ENCODE measurements at places on chromosomes 4 and X.

DNA sequence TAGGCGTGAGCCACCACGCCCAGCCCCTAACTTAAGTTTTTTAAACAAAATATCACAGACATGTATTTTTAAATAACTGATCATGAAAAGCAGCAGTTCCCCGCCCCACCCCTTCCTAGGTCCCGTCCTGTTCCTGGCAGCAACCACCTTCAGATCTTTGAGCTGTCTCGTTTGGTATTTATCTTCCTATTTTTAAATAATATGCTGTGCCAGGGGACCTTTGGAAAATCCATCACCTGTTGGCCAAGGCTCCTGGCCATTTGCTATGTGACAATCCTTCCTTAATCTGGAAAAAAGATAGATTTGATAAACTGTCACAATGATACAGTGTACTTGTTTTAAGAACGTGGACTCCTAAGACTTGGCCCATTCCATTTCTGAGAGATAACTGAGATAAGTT is 10.7 kb downstream of the GATB start:
- no peak for DNase-seq

DNA sequence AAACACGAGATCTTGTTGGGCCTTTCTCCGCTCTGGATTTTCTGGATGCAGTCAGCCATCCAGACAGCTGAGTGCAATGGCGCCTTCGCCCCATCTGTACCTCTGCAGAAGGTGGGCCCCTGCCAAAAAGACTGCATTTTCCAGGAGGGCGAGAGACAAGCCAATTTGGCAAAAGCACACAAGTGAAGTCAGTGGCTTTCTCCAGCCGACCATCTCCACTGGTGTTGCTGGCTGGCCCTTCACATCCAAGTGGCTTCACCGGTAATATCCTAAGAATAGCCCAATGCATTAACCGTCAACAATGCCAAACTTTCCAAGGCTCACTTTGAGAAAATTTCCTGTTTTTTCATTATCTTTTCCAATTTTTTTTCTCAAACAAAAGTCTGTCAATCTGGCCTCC is 96.2 kb upstream of the MXRA5 start:
- DNase-seq: no peak

- DNase-seq: no peak
These were observed 775 bp downstream of the SHROOM4 start for GRCh38 chrX:50812995-50813842.

DNA sequence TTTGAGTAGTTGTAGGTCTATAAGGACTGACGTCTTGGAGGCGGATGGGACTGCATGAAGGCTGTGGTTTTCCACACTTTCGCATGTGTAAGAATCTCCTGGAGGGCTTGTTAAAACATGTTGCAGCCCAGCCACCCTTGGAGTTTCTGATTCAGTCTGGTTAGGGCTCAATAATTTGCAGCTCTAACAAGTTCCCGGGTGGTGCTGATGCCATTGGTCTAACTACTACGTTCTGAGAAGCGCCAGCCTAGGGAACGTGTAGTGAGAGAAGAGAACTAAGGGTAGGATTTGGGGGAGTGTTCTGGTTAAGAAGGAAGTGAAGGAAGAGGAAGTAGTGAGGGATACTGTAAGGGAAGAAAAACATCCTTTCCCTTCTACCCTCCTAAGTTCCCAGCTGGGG is 138.9 kb downstream of the LARP7 start:
- DNase-seq: no peak

DNA sequence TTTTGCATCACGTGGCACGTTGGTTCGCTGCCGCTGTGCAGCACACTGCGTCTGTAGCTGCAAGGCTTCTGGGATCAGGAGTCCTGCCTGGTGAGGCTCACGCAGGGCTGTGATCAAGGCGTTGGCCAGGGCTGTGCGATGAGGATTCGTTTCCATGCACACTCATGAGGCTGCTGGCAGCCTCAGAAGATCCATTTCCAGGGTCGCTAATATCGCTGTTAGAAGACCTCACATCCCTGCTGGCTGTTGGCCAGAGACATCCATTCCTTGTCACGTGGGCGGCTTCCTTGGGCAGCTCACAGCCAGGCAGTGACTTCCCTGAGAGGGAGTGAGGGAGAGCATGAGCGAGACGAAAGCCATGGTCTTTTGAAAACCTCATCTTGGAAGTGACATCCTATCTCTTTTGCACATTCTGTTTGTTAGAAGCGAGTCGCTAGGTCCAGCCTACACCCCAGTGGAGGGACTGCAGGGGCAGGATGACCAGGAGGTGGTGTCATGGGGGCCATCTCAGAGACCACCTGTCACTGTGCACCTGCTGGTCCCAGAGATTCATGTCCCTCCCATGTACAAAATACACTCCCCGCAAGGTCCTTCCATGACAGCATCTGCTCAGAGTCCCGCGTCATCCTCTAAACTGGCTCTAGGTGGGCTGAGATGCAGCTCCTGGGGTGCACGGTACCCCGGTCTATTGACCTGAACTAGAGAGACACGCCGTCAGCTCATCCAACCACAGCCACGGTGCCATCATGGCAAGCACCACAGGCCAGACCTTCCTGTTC is 12.2 kb downstream of the RGS12 start:
- DNase-seq: no peak

- no peak for DNase-seq
These were observed 120.3 kb upstream of the KLHL4 start for GRCh38 chrX:87397103-87397886.

- peak; percentile 49 for DNase-seq
These were observed 14.5 kb downstream of the SLC25A5 start for GRCh38 chrX:119482481-119483480.

GRCh38 chr4:147157860-147158701 is 212.4 kb upstream of the TTC29 start:
- DNase-seq: no peak

- no peak for DNase-seq
These were observed 763.6 kb upstream of the AGA start for GRCh38 chr4:178205826-178206225.

- no peak for DNase-seq
These were observed 520.7 kb upstream of the ARX start for GRCh38 chrX:25536307-25536970.

DNA sequence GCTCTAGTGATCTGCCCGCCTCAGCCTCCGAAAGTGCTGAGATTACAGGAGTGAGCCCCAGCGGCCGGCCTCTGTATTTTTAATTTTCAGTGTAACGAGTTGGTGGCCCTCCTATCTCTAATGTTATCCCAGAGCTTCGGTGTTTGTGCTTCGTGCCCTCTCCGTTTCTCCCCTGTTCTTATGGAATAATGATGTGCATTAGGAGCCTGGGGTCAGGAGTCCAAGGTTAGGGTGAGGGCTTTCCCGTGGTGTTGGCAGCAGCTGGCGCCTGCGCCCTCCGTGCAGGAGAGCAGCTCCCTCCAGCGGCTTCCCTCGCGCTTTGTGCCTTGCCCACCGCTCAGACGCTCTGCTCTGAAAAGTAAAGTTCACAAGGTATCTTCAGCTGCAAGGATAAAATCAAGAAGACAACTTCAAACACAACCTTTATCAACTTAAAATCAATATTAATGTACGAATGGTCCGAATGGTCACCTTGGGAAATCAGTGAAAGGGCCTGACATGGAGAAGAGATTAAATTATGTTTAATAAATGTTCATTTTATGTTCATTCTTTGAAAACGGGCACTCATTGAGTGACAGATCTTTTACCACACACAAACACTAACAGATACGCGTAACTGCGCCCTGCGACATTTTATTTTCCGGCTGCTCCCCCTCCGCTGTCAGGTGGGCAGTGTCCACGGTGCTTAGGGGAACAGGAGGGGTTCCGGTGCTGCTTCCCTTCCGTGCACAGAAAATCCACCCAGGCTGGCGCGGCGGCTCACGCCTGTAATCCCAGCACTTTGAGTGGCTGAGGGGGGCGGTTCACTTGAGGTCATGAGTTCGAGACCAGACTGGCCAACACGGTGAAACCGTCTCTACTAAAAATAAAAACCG is 62.4 kb downstream of the TRAPPC11 start:
- peak; percentile 21 for DNase-seq

DNA sequence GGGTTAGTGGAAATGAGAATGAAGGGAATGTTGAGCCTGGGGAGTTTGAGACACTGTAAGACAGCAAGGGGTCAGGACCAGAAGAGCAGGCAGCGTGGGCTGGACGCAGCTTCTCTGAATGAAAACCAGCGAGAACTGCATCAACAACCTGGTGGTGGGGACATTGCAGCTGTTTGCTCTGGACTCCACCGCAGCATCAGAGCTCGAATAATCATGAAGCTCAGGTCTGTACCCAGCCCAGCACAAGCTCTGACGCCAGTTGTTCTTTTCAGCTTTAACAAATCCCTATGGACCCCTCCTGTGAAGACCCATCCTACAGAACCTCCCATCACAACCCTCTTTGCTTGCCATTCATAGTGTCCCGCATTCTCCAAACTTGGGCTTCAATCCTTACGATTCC is 106.8 kb upstream of the PNPLA4 start:
- DNase-seq: no peak

DNA sequence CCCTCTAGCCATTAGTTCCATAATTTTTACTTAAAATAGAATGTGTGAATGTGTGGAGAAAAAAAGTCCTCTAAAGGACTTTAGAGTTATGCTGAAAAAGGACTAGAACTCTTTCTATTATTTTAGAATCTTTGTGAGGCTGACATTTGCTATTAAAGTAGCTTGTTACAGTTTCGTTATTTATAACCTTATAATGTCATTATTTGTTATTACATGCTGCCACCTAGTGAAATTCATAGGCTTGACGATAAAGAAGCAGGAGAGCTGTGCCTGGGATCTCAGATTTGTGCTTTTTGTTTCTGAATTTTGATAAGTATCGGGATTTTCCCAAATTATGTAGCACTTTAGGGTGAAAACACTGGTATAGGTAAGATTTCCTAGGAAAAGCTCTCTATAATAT is 38.5 kb upstream of the TAPT1 start:
- DNase-seq: peak; percentile 9

DNA sequence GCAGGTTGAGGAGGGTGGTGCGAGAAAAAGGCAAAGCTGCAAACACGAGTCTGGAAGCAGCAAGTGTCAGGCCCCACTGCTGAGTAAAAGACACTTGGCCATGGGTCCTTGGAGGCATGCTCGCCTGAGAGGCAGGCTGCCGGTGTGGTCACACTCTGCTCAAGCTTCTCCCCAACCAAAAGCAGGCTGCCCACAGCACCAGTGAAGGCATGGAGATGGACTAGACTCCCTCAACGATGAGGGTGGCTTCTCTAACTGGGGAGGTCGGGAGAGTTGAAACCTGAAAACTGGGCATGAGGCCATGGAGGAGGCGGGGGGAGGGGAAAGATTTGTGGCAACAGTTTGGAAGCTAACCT is 86.5 kb downstream of the ATG4A start:
- DNase-seq: no peak

DNA sequence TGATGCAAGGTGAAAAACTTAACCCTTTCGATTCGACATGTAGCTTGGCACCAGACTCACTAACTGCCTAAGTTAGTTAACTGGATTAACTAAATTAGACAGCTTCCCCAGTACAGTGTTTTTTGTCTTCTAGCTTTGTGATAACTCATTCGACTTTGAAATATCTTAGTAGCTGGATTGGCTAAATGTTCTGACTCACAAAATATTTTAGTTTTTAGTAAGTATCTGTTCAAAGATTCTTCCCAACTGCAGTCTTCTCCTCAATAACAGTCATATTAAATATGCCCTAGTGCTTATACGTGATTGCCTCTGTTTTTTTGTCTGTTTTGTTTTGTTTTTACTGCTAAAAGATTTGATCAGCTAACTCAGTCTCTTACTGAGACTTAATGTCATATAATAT is 102.9 kb downstream of the KCNIP4 start:
- no peak for DNase-seq

GRCh38 chr4:105461621-105462382 is 12.1 kb downstream of the PPA2 start:
- no peak for DNase-seq

DNA sequence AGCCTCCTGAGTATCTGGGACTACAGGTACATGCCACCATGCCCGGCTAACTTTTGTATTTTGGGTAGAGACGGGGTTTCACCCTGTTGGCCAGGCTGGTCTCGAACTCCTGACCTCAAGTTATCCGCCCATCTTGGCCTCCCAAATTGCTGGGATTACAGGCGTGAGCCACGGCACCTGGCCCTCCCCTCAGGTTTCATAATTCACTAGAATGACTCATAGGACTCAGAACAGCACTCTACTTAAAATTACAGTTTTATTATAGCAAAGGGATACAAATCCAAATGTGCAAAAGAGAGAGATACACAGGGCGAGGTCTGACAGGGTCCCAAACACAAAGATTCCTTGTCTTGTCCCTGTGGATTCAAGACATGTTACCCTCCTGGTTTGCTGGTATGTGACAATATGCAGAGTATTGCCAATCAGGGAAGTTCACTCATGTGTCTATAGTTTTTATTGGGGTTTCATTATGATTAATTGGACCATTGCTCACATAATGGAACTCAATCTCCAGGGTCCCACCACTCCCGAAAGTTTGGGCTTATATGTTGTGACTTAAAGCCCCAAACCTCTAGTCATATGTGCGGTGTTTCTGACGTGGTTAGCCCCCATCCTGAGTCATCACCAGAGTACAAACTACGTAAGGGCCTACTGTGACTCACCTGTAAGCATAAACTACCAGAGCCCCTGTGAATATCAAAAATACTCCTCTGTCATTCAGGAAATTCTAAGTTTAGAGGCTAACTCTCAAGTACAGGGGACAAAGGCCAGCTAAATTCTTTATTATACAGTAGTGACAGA is 5.2 kb downstream of the YIPF6 start:
- DNase-seq: no peak

DNA sequence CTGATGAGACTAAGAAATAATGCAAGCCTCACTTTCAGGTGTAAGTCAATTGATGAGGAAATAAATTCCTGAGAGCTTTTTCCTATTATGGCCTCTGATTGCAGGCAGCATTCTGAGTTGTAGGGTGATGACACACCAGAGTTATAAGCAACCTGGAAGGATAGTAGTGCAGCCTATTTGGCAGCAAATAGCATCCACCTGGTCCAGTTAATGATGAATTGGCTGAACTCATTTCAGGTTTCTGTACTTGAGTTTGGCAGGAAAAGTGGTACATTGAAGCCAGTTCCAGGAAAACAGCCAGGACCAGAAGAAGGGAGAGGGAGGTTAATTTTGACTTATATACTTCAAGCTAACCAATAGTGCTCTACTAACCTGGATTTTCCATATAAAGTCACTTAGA is 316.8 kb downstream of the NAF1 start:
- DNase-seq: no peak

DNA sequence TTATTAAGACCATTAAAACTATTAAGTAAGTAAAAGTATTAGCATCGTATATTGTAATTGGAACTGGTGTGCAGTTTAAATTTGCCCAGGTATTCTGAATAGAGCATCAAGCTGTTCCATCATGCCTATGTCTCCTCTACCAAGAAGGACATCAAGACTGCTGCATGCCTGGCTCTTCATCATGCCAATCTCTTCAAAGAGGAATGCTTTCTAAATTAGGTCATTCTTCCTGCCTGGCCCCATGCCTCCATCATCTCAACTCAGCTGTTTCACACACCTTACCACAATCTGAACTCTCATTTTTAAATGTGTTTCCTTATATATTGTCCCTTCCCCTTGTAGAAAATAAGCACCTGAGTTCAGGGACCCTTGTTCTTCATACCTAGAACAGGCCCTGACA is 270.5 kb upstream of the PPARGC1A start:
- no peak for DNase-seq

DNA sequence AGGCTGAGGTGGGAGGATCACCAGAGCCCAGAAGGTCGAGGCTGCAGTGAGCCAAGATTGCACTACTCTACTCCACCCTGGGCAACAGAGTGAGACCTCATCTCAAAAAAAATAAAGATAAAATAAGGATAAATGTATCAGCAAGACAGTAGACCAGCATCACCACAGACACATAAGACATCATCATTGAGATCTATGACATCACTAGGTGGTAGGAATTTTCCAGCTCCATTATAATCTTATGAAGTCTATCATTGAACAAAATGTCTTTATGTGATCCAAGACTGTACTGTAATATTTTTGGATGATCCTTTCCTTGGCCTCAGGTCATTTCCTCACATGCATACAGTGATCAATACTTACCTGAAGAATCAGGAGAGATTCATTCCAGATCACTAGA is 8.3 kb upstream of the FAM200B start:
- DNase-seq: no peak
